ENCODE measurements at places on chromosomes 1 and 21.

DNA sequence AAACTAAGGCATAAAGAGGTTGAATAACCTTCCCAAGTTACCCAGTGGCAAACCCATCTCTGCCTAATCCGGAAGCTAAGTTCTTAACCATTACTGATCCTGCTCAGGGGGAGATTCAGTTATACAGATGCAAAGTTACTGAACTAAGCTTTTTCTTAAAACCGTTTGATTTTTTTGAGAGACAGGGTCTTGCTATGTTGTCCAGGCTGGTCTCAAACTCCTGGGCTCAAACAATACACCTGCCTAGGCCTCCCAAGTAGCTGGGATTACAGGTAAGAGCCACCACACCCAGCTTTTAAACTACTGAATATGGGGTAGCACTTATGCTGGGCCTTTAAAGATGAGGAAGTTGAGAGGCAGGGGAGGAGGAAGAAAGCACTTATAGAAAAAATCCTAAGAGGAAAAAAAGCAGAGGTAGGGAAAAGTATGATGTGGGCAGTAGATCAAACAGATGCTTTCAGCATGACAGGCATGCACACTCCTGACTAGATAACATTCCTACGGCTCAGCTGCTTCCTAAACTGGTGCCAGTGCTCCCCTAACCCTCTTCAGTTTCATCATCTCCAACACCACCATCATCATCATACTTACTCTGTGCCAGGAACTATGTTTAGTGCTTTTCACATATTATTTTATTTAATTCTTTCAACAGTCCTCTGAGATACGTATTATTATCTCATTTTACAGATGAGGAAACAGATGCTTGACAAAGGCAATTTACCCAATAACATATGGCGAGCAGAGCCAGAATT is 5.8 kb downstream of the PAFAH2 start:
- no peak for DNase-seq

DNA sequence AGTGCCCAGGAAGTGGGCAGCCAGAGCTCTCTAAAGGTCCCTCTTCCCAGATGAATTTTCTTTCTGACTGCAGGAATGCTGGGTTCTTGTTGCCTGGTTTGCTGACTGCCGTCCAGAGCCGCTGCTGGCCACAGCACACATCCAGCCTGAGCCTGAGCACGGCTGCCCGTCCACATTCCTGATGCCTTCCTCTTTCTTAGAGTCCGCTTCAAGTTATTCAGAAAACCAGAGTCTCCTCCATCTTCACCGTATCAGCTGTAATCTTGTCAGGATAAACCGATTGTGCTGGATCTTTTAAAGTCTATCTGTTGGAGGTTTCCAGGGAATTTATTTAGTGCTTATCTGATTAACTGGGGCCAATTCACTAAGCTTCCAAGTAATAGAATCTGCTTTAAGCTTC is 84.8 kb upstream of the BCAR3 start:
- DNase-seq: no peak

GRCh38 chr21:37139902-37140301 is 66.8 kb downstream of the TTC3 start:
- DNase-seq: no peak

- DNase-seq: no peak
These were observed 66.3 kb downstream of the CD58 start for GRCh38 chr1:116504308-116505156.

GRCh38 chr21:17726047-17726829 is 92.9 kb downstream of the C21orf91 start:
- DNase-seq: peak; percentile 6

GRCh38 chr1:39317910-39318633 is 113.6 kb downstream of the MACF1 start:
- no peak for DNase-seq

DNA sequence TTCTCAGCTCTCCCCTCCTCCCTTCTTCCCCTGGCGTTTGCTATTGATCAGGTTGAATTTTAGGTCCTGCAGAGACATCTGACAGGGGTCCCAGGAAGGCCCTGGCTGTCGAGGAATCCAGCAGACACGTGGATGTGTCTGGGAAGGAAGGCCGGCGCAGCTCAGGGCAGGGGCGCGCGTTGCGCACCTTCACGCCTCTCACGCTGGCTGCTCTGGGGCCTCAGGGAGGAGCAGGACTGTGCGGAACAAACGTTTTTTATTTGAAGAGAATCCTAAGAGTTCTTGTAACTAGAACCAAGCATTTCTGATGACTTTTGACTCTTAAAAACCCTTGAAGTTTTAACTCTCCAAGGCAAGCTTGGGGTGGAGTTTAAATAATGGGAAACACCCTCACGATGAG is 54.2 kb downstream of the SLC37A1 start:
- DNase-seq: no peak

GRCh38 chr1:144551543-144552424 is 40.9 kb upstream of the PPIAL4F start:
- DNase-seq: no peak

DNA sequence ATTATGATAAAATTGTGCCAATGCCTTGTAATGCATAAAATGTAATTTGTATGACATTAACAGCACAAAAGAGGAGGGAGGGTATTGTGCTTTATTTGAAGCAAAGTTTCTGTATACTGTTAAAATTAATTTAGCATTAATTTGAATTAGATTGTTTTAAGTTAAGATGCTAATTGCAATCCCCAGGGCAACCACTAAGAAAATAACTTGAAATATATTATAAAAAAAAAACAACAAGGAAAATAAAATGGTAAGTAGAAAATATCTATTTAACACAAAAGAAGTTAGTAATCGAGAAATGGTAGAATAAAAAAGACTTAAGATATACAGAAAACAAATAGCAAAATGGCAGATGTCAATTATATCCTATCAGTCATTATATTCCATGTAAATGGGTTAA is 131.4 kb upstream of the KAZN start:
- no peak for DNase-seq

- no peak for DNase-seq
These were observed 41.4 kb upstream of the ACOT11 start for GRCh38 chr1:54506594-54506993.

DNA sequence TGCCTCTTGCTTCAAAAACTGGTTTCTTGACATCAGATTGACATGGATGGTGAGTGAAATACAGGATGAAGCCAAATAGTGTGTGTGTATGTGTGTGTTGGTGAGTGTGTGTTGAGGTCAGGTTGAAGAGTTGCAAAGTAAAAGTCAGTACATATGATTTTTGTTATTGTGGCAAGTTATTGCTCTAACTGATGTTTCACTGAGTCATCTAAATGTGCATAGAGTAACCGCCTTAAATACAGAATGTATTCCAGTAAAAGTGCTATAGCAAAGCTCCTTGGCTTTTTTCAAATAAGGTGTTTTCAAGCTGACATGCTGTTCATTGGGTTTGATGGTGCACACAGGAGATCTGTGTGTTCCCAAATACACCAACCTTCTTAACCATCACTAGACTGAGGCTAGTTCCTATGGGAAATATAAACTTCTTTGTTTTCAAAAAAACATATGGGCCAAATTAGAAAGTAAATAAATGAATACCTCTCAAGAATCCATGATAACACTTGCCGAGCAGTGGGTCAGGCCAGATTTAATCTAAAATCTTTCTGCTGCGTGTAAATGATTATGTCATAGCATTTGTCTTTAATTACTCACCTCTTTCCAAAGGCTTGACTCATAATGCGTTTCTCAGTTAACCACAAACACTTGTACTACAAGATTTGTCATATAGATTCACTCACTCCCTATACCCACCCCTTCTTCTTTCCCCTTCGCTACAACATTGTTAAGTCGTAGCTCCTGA is 151.1 kb downstream of the LYPLAL1 start:
- DNase-seq: no peak

DNA sequence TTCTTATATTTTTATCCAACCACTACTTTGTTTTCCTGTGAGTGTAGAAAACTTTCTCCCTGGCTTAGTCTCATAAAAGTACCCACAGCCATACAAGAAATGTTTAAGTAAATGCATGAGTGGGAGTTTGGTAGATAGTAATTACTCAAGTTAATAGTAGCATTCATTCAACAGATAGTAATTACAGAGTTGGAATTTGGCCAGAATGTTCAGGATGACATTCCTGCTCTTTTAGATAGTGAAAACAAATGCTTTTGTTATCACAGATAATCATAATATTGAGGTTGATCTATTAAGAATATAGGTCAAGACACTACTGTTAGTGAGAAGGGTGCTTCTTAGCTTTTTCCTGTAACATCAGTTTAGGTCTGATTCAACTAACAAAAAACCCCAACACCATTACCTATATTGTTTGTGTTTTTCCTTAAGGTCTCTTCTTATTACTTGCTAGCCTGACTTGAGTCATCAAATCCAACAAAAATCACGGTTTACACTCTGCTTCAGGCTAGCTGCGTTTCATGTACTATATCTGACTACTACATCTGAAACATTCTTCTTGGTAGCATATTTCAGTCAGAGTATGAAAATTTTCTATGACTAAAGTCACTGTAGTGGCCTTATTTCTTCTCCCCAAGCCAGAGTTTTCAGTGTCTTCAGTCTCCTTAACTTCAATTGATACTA is 163.7 kb downstream of the HS2ST1 start:
- DNase-seq: peak; percentile 55

GRCh38 chr1:211734359-211734758 is 58.9 kb upstream of the NEK2 start:
- DNase-seq: no peak

- DNase-seq: no peak
These were observed 10.7 kb upstream of the ERO1B start for GRCh38 chr1:236292425-236292824.

DNA sequence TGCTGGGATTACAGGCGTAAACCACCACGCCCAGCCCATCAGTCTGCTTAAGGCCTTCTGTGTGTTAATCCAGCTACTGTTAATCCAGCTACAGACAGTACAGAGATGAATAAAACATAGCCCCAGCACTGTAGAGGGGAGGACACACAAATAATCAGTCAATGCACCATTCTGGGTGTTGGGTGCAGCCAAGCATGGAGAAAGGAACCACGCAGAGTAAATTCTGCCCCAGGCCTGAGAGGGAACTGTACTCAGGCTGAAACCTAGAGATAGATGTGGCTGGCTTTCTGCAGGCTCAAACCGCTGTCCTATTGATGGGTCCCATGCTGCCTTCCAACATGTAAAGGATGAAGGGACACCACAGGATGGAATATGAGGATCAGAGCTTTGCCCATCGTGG is 136.8 kb upstream of the IGSF21 start:
- DNase-seq: no peak

GRCh38 chr1:244095529-244095911 is 44.4 kb downstream of the ZBTB18 start:
- DNase-seq: no peak

GRCh38 chr1:181135815-181136737 is 47.6 kb downstream of the IER5 start:
- DNase-seq: no peak

GRCh38 chr1:172966844-172967540 is 83.7 kb downstream of the TNFSF18 start:
- no peak for DNase-seq

- no peak for DNase-seq
These were observed 9.6 kb downstream of the DAP3 start for GRCh38 chr1:155698382-155699038.

DNA sequence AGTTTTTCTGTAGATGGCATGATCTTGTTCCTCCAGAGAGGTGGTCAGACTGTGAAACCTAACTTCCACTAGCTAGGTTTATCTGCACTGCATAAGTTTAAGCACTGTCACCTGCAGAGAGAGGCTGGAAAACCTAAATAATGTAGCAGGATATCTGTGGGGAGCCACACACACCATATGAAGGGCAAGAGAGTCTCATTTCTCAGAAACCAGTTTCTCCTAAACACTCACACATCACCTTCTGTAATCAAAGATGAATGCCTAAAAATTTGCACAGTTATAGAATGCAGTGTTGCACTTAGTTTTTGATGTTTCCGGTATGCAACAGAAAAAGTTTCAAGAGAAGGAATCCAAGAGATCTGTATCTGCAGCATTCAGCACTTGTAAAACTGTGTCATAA is 654.6 kb downstream of the ADGRL2 start:
- DNase-seq: no peak

GRCh38 chr1:6491480-6491962 is at the start of gene PLEKHG5:
TSS of gene PLEKHG5 (minus strand) at chr1:6491667. CDS start at chr1:6477571, 14,096 bp downstream.
- no peak for DNase-seq

GRCh38 chr1:201584471-201585092 is 45.7 kb downstream of the NAV1 start:
- no peak for DNase-seq

- DNase-seq: no peak
These were observed 100.7 kb upstream of the OLFM3 start for GRCh38 chr1:102097451-102097850.

- no peak for DNase-seq
These were observed 926 bp upstream of the SH3D21 start for GRCh38 chr1:36304970-36305914.

DNA sequence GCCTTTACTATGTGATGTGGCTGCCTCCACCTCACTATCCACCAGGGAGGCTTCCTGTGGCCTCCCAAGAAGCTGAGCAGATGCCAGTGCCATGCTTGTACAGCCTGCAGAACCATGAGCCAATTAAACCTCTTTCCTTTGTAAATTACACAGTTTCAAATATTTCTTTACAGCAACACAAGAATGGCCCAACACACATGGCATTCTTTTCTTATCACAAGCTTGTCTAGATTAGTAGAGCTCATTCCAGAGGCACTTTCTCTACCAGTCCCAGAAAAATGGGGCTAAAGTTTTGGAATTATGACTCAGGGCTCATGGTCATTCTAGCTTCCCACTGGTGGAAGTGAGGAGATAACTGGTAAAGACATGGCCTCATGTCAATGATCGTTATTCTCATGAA is 655.2 kb downstream of the LMO4 start:
- DNase-seq: no peak

DNA sequence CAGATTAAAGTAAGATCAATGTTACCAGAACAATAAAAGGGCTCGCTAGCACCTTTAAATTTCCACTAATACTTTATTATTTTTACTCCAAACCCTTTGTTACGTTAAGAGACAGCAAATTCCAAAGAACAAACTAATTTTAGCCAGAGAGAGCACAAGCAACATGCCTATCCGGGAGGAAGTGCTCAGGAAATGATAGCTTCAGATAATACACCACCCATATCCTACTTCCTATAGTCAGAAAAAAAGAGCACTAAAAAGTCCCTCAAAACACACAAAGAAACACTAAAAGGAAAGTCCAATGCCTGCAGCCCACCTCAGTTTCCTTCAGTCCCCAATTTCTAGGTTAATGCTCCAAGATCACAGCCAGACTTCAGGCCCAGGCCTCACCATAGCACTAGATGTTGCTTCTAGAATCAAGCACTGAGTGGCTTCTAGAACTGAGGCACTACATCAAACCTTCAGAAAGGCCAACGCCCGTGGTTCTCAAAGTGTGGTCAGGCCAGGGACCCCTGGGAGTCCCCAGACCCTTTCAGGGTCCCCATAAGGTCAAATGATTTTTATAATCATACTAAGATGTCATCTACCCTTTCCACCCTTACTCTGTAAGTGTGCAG is 142.6 kb downstream of the PSMG1 start:
- DNase-seq: no peak

Data from COR-L47 (cell line).